ENCODE measurements at places on chromosomes 4 and X.

GRCh38 chrX:41621222-41621723 lies 67.5 kb upstream of the GPR34 start:
- DNase-seq, result no peak

DNA sequence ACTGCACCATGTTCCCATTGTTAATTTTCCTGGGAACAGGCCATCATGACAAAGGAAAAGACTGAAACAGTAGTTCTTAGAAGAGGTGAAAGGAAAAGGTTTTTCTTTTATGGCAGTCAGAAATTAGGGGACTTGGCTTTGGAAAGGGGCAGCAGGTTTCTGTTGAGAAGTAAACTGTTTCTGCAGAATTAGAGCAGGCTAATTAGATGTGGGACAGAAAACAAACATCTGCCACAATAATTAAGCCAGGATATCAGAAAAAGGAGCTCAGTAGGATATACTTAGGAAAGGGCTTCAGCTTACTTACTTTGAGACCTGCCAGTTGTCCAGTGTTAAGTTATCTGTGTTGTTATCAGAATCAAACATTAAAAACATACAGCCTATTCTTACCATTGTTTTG lies 36.7 kb upstream of the STPG2 start:
- DNase-seq, result no peak

GRCh38 chr4:184376126-184376838 lies 98.1 kb downstream of the IRF2 start:
- DNase-seq, result no peak

DNA sequence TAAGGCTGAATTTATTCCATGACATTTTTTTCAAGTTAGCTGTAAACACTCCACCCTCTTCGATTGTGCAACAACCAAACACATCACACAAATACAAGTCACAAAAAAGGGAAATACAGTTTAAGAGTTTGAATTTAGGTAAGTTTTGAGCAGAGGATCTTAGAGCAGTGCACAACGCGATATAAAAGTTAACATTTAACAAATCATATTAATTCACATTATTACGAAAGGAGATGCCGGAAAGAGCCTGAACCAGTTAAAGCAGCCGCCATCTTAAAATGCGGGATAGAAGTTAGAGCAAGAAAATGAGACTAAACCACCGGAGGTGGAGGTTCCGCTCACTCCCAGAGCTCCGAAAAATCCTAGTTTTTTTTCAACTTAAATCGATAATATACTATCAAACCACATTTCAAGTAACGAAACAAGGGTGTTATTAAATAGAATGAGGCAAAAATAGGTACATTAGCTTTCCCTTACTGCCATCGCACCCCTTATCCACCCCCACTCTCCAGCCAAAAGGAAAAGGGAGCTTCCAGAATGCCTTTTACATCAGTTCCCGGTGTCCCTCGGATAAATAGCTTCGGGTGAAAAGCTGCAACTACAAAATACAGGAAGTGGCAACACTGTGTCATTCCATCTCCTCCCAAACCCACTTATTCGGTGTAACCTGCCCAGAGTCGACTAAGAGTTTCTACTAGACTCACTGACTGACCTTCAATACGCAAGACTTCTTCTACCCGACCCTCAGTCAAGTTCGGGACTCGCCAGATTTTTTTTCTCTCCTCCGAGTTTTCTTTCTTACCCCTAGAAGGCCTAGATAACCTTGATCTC lies 1.9 kb downstream of the UBE2D3 start:
- DNase-seq, result peak; percentile 74

GRCh38 chr4:48483006-48483776 lies at the start of gene SLC10A4:
Gene SLC10A4, plus strand, starts transcription at chr4:48483343. Its CDS starts 219 bp downstream, at chr4:48483562.
- no peak for DNase-seq

DNA sequence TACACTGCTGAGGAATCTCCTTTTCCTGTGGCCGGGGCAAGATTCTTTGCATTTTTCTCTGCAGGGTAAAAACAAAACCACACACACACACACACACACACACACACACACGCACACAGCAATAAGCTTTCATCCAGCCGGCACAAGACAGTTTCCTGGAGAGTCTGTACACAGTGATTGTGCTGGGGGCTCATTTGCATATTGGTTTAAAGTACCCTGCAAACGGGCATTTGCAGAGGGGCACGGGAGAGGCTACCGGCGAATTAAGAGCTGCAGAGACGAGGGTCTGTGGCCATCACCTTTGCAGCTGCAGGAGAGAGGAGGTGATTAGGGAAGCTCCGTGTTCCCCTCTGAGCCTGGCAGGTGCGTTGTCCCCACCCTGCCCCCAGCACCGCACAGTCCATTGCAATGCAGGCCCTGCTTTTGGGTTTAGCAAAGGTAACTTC lies 219.9 kb downstream of the SHOX start:
- no peak for DNase-seq

- DNase-seq, result no peak
These were observed 21.2 kb upstream of the USP9X start for GRCh38 chrX:41064018-41064417.
